ENCODE measurements at places on chromosomes 13 and 19.

DNA sequence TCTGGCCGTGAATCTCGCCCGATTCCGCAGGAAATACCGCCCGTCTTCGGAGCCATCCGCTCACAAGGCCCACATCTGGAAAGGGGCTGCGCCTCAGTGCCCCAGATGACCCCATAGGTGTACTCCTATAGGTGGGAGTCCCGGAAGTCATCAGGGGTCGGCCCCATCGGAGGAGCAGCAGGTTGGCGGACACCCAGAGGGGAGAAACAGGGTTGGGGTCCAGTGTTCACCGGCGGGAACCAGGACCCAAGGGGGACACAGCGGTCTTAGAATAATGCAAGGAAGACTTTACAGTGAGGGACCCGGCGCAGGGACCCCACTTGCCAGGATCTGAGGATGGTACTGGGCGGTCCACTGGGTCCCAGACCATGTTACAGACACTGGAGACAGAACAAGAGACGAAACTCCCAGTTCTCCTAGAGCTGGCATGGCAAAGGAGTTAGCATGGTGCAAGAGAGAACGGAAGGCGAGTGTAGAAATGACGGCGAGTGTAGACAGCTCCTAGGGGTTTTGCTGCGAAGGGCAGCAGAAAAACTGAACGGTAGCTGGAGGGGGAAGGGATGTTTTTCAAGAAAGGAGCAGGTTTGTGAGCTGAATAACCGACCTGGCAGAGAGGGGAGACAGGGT lies 4.2 kb upstream of the RGL3 start:
- no peak for DNase-seq

GRCh38 chr19:11534948-11535347 lies 3.7 kb upstream of the CNN1 start:
- DNase-seq: no peak

- no peak for DNase-seq
These were observed 545 bp downstream of the BTBD2 start for GRCh38 chr19:2014731-2015607.

DNA sequence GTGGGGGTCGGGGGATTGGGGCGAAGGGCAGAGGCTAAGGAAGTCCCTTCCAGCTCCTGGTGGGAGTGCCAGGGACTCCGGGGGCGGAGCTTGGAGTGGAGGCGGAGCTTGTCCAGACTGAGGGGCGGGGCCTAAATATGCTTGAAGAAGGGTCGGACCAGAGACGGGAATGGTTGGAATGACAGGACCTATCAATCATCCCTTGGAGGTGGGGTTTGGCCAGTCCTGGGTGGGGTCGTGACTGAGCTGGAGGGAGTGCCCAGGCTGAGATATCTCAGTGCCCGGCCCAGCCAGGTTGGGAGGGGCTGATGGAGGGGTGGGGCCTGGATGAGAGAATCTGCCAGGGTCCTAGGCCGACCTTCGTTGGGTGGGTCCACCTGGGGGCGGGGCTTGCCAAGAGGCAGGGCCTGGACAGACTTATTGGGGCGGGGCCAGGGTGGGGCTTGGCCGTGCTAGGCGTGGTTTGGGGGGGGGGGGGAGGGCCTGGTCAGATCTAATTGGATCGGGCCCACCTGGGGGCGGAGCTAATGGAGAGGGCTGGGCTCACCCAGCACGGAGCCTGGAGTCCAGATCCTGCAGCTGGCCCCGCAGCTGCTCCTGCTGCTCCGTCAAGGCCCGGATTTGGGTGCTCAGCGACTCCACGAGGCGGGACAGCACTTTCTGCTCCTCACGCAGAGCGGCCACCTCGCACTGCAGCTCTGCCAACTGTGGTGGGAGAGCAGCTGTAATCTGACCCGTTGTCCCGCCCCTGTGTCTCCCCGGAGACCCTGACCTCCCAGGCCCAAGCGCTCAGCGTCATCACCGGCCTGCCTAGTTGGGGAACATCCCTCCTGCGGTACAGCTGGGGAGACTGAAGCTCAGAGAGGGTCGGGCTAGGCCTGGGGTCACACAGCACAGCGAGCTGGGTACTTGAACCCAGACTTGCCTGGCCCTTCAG lies 2.6 kb upstream of the WIZ start:
- DNase-seq: peak; percentile 90

- no peak for DNase-seq
These were observed 1.8 kb upstream of the NMRK2 start for GRCh38 chr19:3931041-3931440.

All from breast epithelium (tissue), 4 donors.